Activated CD4-positive, alpha-beta T cell treated with anti-CD3 and anti-CD28 coated beads, Interleukin-2, amount 50 U/mL, for 16 hours (primary cell): ENCODE measurements at places on chromosomes 13 and 19.
A peak's percentile ranks its signal among the peaks of the same experiment; 100 is the strongest.

GRCh38 chr19:16614941-16615340 is 13.1 kb downstream of the MED26 start:
- DNase-seq, result no peak

DNA sequence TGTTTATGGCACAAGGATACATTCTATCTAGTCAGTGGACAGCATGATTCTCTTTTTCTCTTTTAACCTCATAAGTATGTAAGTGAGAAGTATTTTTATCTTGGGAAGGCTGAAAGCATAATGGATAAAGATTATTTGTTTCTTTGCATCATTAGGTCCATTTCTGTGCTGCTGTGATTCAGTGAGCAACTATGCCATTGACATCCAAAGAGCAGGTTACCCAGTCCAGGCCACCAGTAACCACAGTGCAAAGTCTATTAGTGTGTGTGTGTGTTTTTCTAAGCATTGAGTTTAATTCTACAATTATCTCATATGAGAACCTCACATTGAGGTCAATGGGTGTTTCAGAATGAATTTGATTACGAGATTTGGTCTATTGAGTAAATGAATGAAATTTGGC is 158.8 kb upstream of the DACH1 start:
- no peak for DNase-seq

DNA sequence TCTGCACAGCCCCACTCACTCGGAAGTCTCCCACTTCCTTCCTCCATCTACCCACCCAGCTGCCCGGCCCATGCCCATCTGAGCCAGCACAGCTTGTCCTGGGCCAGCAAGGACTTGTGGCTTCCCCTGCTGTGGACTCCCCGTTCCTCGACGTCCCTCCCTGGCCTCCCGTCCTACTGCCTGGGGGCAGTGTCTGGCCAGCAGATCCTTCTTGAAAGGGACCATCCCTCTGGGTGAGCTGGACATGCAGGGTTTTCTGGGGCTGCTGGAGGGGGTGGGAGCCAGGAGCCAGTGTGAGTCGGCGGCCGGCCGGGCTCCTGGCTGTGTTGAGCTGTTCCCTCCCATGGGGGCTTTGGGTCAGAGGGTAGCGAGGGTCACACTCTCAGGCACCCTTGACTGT is 26.7 kb downstream of the CRTC1 start:
- no peak for DNase-seq

DNA sequence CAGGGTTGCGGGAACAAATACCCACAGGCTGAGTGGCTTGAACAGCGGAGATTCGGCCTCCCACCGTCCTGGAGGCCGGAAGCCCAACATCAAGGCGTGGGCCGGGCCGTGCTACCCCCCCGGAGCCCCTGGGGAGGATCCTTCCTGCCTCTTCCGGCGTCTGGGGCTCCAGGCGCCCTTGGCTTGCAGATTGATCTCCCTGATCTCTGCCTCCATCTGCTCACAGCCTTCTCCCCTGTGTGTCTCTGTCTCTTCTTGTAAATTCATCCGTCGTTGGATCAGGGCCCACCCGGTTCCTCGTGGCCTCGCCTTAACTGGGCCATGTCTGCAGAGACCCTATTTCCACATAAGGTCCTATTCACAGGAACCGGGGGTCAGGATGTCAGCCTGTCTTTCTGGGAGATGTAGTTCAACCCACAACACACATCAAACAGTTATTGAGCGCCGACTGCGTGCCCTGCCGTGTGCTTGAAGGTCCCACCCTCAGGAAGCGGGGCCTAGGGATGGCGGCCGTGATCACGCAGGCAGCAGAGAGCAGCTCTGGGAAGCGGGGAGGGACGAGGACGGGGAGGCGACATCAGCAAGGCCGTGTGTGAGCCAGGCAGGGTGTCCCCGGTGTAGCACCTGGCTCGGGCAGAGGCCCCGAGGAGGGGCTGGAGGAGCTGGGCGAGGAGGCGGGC is 21.3 kb downstream of the HCN2 start:
- peak; percentile 67 for DNase-seq

DNA sequence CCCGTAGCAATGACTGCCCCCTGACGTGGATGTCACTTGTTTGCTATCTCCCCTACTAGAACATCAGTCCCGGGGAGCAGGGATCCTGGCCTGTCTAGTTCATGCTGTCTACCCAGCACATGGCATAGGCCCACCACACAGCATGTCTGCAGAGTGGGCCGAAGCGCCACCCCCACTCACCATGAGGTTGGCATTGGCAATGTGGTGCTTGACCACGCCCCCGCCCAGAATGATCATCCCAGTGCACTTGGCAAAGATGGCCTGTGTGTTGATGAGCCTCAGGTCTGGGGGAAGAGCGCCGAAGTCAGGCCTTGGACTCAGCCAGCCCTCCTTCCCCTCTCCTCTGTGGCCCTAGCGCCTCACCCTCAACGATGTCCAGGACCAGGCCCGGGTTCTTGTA is 4.8 kb downstream of the DHPS start:
- no peak for DNase-seq

- DNase-seq, result no peak
These were observed 42.5 kb upstream of the F7 start for GRCh38 chr13:113063091-113063491.

DNA sequence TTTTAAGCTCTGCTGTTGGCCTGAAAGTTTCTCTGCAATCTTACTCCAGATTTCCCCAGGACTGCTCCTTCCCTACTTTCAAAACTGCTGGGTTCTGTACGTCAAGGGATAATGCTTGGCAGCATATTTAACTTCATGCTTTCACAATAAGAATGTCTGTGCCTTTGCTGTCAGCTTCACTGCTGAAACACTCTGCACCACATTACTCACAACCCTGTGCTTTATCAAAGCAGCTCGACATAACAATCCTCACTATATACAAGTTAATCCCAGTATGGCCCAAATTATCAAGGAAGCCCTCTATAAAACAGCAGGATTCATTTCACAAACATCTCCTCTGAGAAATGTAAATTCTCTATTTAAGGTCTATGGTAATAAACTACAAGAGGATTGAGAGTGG is 17.5 kb downstream of the LATS2 start:
- no peak for DNase-seq

- DNase-seq, result no peak
These were observed 26.4 kb downstream of the CYSLTR2 start for GRCh38 chr13:48679941-48680680.

GRCh38 chr19:2270157-2270422 is 11.9 kb downstream of the PEAK3 start:
- DNase-seq, result no peak

DNA sequence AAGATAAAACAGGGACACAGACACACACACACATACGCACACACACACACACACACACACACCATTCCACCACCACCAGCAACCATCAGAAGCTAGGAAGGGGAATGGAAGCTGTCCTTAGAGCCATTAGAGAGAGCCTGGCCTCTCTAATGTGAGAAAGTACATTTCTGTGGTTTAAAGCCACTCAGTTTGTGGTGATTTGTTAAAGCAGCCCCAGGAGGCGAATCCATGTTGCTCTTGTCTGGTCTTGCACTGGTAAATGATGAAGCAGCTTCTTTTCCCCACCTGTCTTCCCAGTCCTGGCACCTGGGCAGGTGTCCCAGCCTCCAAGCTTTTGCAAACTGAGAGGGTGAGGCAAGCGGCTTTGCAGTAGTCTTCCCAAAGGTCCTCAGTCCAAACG is 118.9 kb upstream of the KL start:
- DNase-seq, result no peak

- no peak for DNase-seq
These were observed 2.0 kb downstream of the NAA16 start for GRCh38 chr13:41313117-41313516.

- no peak for DNase-seq
These were observed 89.2 kb upstream of the WASF3 start for GRCh38 chr13:26468265-26468801.

DNA sequence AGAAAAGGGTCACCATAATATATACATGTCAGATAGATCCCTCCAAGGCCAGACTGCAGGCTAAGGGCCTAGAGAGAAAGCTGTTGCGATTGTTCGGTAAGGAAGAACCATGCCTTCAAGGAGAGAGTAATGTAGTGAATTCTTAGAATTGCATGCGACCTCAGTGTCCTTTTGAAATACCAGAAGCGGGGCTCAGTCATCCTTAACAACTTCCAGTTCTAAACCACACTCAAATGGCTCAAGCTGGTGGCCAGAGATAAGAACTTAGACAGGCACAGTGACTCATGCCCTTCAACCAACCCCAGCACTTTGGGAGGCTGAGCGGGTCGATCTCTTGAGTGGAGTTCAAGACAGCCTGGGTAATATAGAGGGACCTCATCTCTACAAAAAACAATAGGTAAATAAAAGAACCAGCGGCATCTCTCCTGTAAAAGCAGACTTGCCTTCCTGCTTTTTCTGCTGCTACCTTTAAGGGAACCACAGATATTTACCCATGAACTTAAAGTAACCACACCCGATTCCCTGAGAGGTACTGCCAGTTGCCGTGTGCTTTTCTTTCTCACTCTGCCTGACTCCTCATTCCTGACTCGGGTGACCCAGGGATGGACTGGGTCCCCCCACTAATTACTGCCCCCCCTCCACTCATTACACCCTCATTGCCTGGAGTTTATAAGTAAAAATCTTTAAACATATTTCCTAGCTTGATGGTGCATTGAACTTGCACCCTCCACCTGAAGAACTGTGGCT is 15.4 kb upstream of the SIGLEC6 start:
- DNase-seq, result peak; percentile 33

GRCh38 chr19:35882114-35882832 is 13.9 kb downstream of the APLP1 start:
- DNase-seq, result peak; percentile 68

GRCh38 chr13:37868691-37869505 is 674 bp downstream of the TRPC4 start:
- DNase-seq, result no peak

DNA sequence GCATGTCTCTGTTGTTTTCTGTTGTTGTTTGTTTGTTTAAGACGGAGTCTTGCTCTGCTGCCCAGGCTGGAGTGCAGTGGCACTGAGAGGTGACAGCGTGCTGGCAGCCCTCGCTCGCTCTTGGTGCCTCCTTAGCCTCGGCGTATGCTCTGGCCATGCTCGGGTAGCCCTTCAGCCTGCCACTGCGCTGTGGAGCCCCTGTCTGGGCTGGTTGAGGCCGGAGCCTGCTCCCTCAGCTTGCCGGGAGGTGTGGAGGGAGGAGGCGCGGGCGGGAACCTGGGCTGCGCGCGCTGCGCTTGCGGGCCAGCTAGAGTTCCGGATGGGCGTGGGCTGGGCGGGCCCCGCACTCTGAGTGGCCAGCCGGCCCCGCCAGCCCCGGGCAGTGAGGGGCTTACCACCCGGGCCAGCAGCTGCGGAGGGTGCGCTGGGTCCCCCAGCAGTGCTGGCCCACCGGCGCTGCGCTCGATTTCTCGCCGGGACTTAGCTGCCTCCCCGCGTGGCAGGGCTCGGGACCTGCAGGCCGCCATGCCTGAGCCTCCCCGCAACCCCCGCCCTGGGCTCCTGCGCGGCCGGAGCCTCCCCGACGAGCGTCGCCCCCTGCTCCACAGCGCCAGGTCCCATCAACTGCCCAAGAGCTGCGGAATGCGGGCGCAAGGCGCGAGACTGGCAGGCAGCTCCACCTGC is 6.6 kb upstream of the ZNF329 start:
- no peak for DNase-seq

GRCh38 chr19:5205937-5206750 is 134.5 kb downstream of the PTPRS start:
- no peak for DNase-seq

DNA sequence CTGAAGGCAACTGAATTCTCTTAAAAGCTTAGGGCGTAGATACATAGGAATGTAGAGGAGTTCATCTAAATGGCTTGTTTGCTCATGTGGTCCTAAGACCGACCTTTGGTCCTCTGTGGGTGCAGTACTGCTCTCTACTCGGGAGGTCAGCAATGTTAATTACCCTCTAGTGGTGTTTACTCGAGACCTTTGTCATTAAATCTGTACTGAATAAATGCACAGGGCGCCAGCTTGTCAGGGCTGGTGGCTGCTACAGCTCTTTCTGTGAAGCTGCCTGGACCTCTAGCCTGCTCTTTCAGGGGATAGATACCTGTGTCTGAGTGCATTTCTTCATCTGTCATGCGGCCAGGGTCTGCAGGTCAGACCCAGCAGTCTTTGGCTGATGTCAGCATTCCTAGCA is 29.2 kb upstream of the MPHOSPH8 start:
- no peak for DNase-seq

GRCh38 chr19:50820086-50820485 is 3.5 kb downstream of the KLK1 start:
- DNase-seq, result no peak

GRCh38 chr13:104314926-104315535 is 1248.8 kb upstream of the SLC10A2 start:
- no peak for DNase-seq

DNA sequence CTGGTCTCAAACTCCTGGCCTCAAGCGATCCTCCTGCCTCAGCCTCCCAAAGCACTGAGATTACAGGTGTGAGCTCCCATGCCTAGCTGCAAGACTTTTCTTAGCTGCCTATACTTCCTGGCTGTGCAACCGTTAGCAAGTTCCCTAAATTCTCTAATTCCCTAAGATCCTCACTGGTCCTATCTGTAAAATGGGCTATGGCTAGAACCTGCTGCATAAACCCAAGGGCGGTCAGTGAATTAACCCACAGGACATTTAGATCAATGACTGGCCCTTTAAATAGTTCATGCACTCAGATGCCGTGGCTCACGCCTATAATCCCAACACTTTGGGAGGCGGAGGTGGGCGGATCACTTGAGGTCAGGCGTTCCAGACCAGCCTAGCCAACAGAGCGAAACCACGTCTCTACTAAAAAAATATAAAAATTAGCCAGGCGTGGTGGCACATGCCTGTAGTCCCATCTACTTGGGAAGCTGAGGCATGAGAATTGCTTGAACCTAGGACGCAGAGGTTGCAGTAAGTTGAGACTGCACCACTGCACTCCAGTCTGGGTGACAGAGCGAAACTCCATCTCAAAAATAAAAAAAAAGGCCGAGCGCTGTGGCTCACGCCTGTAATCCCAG is 4.1 kb upstream of the C19orf53 start:
- no peak for DNase-seq

DNA sequence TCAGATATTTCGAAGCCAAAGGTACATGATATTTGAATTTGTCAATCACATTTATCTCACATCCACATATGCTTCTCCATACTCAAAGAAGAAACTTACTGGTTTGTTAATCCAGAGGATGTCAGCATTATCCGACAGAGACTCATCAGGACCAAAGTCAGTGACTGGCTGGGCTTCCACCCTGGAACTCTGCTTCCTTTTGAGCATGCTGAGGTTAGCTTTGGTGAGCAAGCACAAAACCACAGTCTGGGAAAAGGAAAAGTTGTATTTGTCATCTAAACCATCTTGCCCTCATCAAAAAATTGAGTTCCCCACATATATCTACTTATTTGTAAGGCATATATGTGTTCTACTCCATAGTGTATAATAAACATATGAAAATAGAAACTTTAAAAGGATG is 17.4 kb downstream of the NALCN start:
- DNase-seq, result no peak

- no peak for DNase-seq
These were observed 80.1 kb downstream of the GGACT start for GRCh38 chr13:100508455-100508854.

- no peak for DNase-seq
These were observed 195.8 kb downstream of the RAP2A start for GRCh38 chr13:97629601-97630272.

GRCh38 chr13:90055121-90055520 is 1292.4 kb upstream of the MIR17HG start:
- DNase-seq, result no peak
